ENCODE measurements at places on chromosomes 7 and 10.

DNA sequence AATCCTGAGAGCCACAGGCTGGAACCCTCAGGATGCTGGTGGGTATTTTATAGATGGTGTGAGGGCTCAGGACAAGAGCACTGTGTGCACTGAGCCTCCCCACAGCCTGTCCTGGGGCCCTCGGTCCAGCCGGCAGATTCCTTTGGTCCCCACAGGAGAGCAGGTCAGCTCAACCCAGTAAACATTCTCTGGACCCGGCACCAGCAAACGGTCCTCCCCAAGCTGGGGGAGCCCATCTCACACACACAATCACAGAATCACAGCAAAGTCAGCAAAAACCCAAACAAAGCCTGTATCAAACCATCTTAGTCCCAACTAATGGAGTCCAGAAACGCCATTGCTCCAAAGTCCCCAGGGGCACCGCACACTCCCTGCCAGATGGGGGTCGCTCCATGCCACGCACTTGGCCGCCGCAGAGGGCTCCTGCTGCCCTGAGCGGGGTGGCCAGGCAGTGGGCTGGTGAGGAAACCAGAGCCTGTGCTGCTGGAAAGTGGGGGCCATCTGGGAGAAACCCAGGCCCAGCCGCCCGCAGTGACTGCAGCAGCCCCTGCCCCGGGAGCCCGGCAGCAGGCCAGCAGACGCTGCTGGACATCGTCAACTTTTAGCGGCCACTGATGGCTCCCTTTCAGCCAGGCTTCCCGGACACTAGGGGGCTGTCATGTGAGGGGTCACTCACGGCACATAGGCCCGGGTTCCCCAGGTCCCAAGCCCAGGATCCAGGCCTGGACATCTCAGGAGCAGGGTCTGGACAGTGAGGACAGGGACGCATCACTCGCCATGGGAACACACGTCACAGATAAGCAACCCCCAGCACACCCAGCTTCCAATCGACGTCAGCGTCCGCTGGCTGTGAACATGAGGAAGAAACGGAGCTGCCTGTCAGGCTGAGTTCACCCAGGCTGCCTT is 52.6 kb downstream of the DPYSL4 start:
- no peak for DNase-seq

GRCh38 chr10:99529591-99530107 is 3.1 kb upstream of the NKX2-3 start:
- no peak for DNase-seq

DNA sequence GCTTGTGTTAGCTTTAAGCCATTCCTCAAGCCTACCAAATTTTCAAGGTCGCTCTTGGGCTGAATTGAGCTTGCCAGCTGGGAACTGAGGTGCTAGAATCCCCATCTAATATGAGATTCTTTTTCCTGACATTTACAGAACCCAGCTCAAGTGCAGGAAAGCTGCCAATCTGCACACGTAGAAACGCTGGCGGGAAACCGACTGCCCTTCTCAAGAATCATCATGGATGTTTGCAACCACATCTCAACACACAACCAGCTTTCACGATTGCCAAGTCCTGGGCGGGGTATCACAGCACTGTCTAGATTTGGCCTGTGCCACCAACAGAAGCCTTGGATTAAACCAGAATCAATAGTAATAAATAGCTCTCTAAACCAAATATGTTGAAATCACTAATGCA is 203.7 kb downstream of the DIP2C start:
- no peak for DNase-seq

- DNase-seq, result no peak
Observed at GRCh38 chr7:129612112-129613015, 844 bp downstream of the NRF1 start.

All from H7 (cell line).